Left colon (tissue), 2 donors: ENCODE measurements at places on chromosomes 3 and 15. TPM values are rescaled to one million over a fixed set of nuclear protein-coding genes. Genes with fewer than 3 reads are reported as not detected.

Gene DISP2
- 8.3 TPM for total RNA-seq

Gene SAXO2
- 1.5 TPM for total RNA-seq

DNA sequence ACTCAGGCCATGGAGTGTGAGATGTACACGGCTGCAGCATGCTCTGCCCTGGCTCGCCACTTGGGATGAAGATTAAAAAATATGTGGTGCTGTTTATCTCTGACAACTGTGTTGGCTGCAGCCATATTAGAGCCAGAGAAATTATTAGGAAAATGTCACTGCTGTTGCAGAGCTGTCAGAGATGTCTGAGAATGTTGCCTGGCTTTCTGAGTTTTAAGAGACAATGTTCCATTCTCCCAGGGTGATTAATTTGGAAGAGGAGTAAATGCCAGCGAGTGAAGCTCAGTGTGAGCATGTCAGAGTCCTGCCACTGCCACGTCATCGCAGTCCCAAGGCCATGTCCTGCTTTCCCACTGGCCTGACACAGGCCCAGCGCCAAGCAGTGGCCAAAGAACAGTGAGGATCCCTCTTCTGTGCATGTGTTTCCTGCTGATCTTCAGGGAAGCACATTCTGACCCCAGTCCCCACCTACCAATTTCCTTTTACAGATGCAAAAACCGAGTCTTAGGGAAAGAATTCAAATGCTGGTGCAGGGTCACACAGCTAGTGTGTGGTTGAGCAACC, 370.9 kb downstream of the GABRG3 start:
- no peak for DNase-seq

DNA sequence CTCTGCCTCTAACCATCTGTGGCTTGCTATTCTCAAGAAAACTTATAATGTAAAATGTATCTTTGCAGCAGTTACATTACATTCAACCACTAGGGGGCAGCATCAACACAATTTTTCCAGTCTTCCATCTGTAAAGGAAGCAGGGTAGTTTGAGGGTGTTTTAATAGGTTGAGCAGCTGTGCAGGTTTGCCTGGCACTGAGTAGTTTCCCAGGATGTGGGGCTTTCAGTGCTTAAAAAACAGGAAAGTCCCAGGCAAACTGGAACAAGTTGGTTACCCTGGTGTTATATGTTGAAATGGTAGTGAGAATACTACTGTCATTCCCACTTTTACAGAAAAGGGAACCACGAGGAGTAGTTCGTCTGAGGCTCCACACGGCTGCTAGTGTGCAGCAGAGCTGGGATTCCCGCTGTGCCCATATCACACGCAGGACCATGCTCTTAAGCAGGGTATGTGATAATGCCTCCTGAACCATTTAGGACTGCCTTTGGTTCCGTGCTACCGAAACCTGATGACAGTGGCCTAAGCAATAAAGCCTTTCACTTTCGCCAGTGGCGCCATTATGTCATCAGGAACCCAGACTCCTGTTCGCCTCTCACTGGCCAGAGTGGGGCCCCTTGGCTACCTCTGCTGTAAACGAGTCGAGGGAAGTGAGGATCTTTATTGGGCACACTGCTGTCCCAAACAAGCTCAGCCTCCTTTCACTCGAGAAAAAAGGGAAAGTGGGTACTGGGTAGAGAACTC, 64.7 kb upstream of the ZBTB38 start:
- DNase-seq = no peak

Gene SLC7A14
- 0.15 TPM for total RNA-seq

- no peak for DNase-seq
Observed at GRCh38 chr3:97579365-97579764, 185.2 kb upstream of the ARL6 start.

Gene PIGX
- 31.7 TPM for total RNA-seq

GRCh38 chr15:77753281-77753873, 120.7 kb upstream of the LINGO1 start:
- DNase-seq = no peak

- no peak for DNase-seq
Observed at GRCh38 chr3:160857476-160858119, 101.6 kb downstream of the PPM1L start.

DNA sequence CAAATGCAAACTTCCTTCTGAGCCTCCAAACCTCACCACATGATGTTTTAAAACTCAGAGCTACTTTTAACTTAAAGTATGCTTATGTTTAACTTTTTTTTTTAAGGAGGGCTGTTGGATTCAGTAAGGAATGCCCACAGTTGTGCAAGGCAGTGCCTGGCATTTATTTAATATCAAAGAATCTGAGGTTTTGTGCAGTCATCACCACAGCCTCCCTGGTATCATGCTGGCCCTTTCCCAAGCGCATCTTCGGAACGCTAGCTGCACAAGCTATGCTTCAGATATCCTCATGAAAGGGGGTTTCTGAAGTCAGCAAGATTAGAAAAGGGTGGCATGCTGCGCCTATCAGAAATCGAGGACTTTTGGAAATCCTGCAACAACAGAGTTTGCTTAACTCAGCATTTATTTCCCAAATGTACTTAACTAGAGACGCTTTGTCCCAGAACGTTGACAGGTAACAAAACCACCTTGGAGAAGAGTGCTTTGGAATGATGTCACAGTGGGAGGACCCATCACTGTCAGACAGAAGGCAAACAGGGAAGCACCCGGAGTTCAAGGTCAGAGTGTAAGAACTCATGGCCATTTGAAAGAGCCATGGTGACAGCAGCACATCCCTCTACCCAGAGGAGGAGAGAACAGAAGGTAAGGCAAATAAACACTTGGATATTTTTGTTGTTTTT, 120.2 kb upstream of the IGF1R start:
- DNase-seq = no peak

Gene CDHR4
- not detected for total RNA-seq

DNA sequence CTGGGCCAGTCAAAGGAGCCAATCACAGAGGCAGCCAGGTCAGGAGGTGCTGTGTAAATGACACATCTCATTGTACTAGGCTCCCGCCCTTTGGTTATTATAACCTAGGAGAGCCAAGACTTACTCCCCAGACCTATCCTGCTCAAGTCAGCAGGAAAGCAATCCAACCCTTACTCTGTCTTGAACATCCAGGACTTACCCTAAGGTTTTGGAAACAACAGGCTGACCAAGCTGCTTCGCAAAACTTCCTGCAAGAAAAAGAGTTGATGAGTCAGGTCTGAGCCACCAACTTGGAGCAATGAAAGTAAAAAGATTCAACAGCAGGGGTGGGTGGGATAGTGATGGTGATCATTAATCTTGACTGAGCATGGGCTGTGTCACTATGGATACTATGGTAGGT, 144.4 kb downstream of the MYLK start:
- DNase-seq = peak; percentile 46

DNA sequence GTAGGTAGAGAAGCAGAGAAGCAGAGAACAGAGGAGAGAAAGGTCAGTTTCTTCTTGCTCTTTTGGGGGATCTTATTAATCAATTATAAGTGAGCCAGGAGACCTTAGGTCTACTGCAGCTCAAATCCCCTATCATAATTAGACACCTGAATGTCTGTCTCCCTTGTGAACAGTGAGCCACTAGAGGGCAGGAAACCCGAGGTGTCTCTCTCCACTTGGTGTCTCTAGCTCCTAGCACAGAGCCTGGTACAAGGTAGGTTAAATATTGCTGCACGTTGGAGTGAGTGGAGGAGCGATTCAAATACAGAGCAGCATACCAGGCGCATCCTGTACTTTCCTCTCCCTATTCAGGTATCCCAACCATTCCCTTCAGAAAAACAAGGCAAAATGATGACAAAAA, 2.0 kb upstream of the ST8SIA2 start:
- DNase-seq = no peak

DNA sequence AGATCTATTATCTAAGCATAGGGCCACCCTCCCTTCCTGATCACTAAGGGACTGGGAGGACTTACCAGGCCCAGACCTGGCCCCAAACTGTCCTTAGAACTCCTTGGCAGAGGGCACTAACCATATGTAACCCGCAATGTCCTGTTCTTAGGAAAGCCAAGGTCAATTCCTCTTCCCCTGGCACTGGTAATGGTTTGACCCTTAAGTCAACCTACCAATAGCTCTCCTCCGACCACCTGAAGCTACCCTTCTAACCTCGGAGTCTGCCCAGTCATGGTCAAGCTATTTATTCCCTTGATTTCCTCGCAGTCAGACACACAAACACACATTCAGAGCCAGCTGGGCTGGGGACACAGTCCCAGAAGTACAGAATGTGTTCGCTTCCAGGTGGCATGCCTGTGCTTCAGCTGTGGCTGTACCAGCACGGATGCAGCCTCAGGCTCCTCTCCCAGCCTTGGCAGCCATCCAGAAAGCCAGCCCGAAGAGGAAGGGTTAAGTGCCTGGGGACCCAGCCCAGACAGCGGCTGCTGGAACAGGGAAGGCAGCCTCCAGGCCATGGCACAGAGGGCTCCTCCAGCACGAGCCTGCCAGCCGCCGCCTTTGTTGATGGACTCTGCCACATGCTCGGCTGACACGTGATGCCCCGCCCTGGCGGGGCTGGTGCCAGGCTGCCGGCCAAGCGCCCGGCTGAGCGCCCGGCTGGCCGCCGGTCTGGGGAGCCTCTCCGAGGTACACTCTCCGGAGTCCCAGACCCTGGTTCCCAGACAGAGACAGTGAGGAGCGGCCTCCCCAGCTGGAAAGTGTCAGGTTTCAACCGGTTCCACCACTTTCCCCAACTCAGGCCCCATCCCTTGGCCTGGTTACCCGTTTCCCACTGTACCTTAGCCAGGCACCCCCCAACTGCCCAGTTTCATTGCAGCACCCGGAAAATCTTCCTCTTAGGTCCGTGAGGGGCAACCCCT, 5.5 kb downstream of the BMF start:
- peak; percentile 94 for DNase-seq

DNA sequence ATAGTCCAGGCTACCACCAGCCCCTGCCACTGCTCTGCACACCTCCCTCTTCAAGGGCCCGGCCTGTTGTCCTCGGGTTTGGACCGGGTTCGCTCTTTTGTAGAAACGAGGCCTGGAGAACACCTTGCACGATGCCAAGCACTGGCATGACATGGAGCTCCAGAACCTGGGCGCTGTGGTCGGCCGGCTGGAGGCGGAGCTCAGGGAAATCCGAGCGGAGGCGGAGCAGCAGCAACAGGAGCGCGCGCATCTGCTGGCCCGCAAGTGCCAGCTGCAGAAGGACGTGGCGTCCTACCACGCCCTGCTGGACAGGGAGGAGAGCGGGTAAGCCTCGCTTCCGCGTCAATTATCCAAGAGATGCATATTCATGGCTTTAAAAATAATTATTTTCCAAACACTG, 72.4 kb downstream of the BFSP2 start:
- DNase-seq = no peak

GRCh38 chr15:63308947-63309346, 31.5 kb downstream of the APH1B start:
- DNase-seq = no peak

DNA sequence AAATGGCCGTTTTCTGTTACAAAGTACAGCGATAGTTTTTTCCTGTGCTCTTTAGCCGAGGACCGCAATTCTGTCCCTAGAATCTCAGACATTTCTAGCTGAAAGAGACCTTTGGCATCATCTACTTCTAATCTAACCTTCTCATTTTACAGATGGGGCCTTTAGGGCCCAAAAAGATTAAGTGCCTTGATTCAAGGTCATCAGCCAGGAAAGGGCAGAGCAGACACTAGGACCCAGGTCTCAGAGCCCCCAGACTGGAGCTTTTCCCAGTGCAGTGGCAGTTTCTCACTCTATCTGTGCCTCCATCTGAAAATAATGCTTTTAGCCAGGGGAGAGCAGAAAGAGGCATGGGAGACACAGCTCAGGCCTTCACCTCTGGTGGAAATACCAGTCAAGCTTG, 20.6 kb downstream of the ABHD2 start:
- DNase-seq = no peak

DNA sequence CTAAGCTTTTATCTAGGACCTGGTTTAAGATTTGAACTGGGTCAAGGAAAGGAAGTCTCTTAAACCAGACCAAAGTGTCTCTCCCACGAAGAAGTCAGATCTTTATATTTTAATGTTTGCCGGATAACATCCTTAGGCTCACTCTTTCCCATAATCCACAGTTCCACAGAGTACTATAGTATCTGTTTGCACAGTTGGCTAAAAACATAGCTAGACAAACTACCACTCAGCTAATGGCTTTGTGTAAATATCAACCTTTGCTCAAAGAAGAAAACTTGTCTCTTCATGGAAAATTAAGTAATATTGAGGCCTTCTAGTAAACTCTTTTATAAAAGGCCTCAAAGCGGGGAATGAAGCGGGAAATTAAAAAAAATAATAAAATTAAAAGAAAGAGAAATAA, 13.5 kb upstream of the SLC9C1 start:
- no peak for DNase-seq

Gene CTXN2
- total RNA-seq = not detected

DNA sequence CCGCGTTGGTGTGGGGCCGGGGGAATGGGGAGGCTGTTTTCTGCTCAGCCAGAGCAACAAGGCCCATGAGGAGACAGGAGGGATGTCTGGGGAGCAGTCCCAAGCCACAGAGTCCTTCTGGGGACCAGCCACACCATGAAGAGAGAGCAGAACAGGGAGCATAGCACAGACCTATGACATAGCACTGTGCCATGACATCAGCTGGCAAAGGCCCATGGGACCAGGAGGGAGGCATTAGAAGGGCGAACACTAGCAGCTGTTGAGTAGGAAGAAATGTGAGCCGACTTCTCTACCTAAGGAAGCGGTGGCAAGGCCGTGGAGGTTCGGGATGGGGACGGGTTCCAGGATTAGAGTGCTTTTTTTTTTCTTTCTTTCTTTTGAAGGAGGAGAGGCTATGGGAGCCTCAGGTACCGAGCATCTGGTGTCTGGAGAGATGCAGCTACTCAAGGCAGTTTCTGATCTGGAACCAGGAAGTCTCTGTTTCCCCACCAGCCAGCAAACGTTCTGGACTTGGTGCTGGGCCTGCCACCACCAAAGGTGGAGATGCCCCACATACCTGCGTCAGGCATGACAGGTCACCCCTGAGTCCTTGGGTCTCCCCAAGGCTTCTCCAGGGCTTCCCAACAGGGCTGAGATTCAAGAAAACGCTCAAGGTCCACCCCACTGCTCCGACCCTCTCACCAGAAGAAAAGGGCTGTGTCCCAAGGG, 77.3 kb upstream of the CGNL1 start:
- no peak for DNase-seq

GRCh38 chr3:55549177-55549576, 62.1 kb upstream of the WNT5A start:
- DNase-seq = no peak

DNA sequence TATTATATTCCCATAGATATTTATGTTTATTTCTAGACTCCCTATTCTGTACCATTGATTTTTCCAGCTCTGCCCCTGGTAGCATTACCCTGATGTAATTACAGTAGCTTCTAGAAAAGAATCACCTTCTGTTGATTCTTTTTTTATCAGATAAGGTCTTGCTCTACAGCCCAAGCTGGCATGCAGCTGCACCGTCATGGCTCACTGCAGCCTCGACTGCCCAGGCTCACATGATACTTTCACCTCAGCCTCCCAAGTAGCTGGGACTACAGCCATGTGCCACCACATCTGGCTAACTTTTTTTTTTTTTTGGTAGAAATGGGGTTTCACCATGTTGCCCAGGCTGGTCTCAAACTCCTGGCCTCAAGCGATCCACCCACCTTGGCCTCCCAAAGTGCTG, 41.8 kb downstream of the SLC24A1 start:
- no peak for DNase-seq
